ENCODE measurements at places on chromosomes 4 and X. TPM values are rescaled to one million over a fixed set of nuclear protein-coding genes. Genes with fewer than 3 reads are reported as not detected.

- no peak for DNase-seq
Observed at GRCh38 chrX:141945426-141945825, 41.7 kb downstream of the MAGEC1 start.

DNA sequence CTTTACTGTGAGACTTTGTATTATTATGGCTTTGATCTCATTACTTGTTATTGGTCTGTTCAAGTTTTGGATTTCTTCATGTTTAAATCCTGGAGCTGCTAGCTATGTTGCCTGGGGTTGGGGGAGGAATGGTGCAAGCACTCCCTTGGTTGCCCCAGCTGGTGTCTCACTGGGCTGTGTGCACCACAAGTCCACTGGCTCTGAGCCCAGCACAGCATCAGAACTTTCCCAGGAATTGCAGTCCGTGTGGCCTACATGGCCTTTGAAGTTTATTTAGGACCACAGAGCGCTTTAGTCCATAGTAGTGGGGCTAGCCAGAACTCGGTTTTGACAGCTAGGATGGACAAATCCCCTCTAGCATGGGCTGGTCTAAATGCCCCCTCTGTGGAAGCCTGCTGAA is 278.8 kb upstream of the RPS6KA3 start:
- no peak for DNase-seq

Gene SATL1
- not detected for total RNA-seq

DNA sequence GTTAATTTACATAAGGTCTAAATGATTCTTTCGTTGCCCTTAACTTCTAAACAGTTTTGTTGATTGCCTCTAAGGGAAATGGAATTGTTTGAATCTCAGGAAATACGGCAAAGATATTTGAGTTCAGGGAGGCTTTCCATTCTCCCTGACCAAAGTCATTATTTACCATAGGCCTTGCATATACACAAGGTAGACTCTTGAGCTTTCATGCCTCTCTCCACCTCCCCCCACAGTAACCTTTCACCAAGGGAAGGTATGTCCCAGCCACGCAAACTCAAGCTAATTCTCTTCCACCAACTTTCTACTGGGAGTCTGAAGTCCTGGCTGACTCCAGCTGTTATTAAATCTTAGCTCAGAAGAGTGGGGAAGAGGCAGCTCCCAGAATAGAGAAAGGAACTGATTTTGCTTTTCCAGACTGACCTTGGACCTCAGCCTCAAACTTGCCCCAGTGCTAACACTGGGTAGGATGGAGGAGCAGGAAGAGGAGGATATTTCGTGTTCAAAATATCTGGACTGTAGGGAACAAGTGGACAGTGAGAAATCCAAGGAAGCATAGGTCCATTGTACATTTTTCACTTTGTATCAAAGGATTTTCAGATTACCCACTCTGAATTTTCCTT is 1.4 kb downstream of the IGSF1 start:
- DNase-seq = no peak

GRCh38 chr4:123024710-123025109 is 102.3 kb upstream of the NUDT6 start:
- DNase-seq = no peak

- DNase-seq = no peak
Observed at GRCh38 chrX:39577985-39578869, 519.5 kb downstream of the BCOR start.

GRCh38 chr4:21757248-21757647 is 191.3 kb downstream of the KCNIP4 start:
- no peak for DNase-seq

Gene RBM47
- 7.2 TPM for total RNA-seq

DNA sequence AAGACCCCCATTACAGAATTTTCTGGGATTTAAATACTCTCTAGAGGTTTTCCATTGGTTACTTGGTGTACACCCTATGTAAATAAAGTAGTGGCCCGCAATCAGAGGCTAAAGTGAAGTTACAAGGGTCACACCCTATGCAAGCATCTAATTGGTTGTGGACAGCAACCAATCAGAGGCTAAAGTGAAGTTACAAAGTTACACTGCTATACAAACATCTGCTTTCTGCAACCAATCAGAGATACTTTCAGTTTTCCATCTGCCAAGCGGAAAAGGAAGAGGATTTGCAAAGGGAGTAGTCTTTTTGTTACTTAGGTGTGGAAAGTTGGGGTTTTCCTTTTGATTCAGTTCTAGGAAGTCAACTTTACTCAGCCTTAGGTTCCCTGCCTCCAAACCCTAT is 2.0 kb upstream of the ATRX start:
- DNase-seq = no peak

Gene TADA2B
- 16.3 TPM for total RNA-seq

Gene BRCC3
- total RNA-seq = 13.2 TPM

DNA sequence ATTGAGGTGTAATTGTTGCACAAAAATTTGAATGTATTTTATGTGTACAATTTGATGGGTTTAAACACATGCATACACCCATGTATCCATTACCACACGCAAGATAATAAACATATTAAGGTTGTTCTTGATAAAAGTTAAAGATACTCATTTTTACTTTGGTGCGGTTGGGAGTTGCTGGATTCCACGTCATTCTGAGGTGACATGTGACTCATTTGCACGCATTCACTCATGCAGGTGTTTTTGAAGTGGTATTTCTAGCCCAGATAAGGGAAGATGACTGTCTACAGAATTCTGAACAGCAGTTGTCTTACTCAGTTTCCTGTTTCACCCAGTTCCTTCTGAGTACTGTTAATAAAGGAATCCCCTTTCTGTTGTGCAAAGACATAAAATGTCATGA is 142.0 kb downstream of the RTL3 start:
- DNase-seq = no peak

Gene PSAPL1
- total RNA-seq = not detected

GRCh38 chr4:3368841-3369760 is 72.7 kb upstream of the HGFAC start:
- DNase-seq = peak; percentile 48

Gene CPLX1
- 0.49 TPM for total RNA-seq

Gene SLC6A14
- not detected for total RNA-seq

DNA sequence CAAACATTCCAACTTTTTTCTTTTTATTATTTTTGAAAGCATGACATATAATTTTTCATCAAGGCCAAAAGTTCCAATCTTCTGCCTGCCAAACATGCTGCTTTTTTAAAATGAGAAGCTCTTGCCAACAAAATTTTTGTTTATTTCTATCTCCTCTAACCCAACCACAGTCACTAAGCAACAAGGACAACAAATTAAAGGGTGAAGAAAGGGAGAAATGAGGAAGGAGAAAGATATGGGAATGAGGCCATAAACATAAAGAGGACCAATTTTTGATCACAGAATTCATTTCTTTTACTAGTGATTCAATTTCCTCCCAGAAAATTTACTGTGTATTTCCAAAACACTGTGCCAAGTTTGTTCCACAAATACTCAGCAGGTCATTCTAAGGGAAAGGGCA is 537.0 kb upstream of the DIAPH2 start:
- no peak for DNase-seq
